Activated naive CD8-positive, alpha-beta T cell treated with anti-CD3 and anti-CD28 coated beads, Interleukin-2, amount 50 U/mL, for 24 hours (primary cell): ENCODE measurements at places on chromosomes 4 and X.
A peak's percentile ranks its signal among the peaks of the same experiment; 100 is the strongest.

GRCh38 chrX:31223817-31224216, 152.0 kb upstream of the FTHL17 start:
- H3K4me1 ChIP-seq = no peaks in the 10 kb centered on the region
- no peaks in the 10 kb centered on the region for H3K36me3 ChIP-seq
- H3K4me3 ChIP-seq = no peak overlapping the region

- H3K4me1 ChIP-seq = no peaks in the 10 kb centered on the region
- H3K27ac ChIP-seq = no peak overlapping the region
- no peaks in the 10 kb centered on the region for H3K27me3 ChIP-seq
- no peak overlapping the region for H3K4me3 ChIP-seq
These were observed 32.7 kb upstream of the MBTPS2 start for GRCh38 chrX:21806691-21807090.

GRCh38 chr4:13611283-13611842, 16.2 kb downstream of the BOD1L1 start:
- H3K36me3 ChIP-seq = peaks cover 56% of the 10 kb centered on the region
- H3K27ac ChIP-seq = no peak overlapping the region
- H3K4me3 ChIP-seq = no peak overlapping the region
- no peak for DNase-seq

DNA sequence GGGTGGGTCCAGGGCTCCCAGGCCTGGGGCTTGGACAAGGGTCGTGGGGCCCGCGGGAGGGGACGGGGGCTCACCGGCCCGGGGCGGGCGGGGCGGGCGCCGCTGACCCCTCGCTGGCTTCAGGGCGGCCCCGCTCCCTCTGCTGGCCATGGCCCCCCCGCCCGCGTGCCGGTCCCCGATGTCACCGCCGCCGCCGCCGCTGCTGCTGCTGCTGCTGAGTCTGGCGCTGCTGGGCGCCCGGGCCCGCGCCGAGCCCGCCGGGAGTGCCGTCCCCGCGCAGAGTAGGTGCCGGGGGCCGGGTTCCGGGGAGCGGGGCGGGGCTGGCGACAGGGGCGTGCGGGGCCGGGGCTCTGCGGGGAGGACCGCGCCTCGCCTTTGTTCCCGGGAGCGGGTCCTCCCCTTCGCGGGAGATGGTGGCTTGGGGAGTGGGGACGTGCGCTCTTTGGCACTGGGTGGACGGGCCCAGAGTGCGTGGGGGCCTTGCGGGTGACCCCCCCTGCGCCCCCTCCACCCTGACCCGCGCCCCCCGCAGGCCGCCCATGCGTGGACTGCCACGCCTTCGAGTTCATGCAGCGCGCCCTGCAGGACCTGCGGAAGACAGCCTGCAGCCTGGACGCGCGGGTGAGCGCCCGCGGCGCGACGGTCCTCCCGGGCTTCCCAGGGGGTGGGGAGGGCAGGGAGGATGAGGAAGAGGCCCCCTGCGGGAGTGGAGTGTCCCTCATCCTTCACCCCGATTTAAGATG, 16.8 kb upstream of the NAT8L start:
- peaks cover 5% of the 10 kb centered on the region for H3K4me1 ChIP-seq
- no peaks in the 10 kb centered on the region for H3K36me3 ChIP-seq
- no peak overlapping the region for H3K27ac ChIP-seq
- H3K4me3 ChIP-seq = peak overlapping the region; percentile 78

- no peak for DNase-seq
- H3K4me1 ChIP-seq = peaks cover 4% of the 10 kb centered on the region
- no peaks in the 10 kb centered on the region for H3K36me3 ChIP-seq
- no peak overlapping the region for H3K27ac ChIP-seq
- H3K27me3 ChIP-seq = peaks cover 2% of the 10 kb centered on the region
- H3K4me3 ChIP-seq = no peak overlapping the region
These were observed 101.3 kb downstream of the RTL5 start for GRCh38 chrX:72030431-72030830.

- no peak overlapping the region for H3K4me3 ChIP-seq
- DNase-seq = no peak
- no peaks in the 10 kb centered on the region for H3K27me3 ChIP-seq
- no peak overlapping the region for H3K27ac ChIP-seq
These were observed 21.6 kb upstream of the STIM2 start for GRCh38 chr4:26839016-26839415.

GRCh38 chr4:14132301-14132700, 504.8 kb upstream of the BOD1L1 start:
- peaks cover 3% of the 10 kb centered on the region for H3K27me3 ChIP-seq
- DNase-seq = no peak
- H3K4me3 ChIP-seq = no peak overlapping the region
- H3K27ac ChIP-seq = no peak overlapping the region
- H3K4me1 ChIP-seq = no peaks in the 10 kb centered on the region

- H3K4me1 ChIP-seq = peaks cover 5% of the 10 kb centered on the region
- peaks cover 15% of the 10 kb centered on the region for H3K27me3 ChIP-seq
- H3K36me3 ChIP-seq = no peaks in the 10 kb centered on the region
- H3K4me3 ChIP-seq = no peak overlapping the region
These were observed 17.4 kb downstream of the BBS12 start for GRCh38 chr4:122749704-122750454.

DNA sequence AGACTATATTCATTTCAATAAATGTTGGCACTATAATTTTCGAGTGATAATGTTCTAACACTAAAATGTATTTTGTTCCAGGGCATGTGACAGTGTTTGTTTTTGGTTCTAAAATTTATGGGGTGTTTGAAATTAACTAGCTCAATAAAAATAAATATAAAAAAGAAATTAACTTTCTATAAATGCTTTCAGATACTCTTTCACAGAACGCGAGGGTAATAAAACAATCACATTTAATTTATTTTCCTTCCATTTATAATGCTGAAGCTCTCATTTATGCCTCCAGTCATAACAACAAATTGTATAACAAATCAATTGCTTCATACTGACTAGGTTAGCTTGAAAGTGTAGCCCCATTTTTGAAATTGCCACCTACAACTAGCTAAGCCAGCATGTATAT, 122.4 kb upstream of the GPM6A start:
- peaks cover 2% of the 10 kb centered on the region for H3K27me3 ChIP-seq
- no peak overlapping the region for H3K27ac ChIP-seq
- H3K4me3 ChIP-seq = no peak overlapping the region
- DNase-seq = no peak

DNA sequence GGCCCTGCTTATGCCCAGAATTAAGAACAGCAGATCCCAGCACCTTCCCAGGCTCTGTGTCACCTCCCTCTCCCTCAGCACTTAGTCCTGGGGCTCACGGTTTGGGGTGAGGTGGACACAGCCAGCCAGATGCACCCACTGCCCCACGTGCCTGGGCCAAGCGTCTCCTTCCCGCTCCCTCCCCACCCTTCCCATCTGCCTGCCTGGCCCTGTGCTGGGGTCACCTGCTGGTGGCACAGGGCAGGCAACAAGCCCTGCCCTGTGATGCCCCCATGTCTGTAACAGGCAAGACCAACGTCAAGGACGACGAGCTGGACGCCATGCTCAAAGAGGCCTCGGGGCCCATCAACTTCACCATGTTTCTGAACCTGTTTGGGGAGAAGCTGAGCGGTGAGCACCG, 5.3 kb downstream of the MYL5 start:
- H3K36me3 ChIP-seq = no peaks in the 10 kb centered on the region
- peaks cover 21% of the 10 kb centered on the region for H3K4me1 ChIP-seq
- H3K27me3 ChIP-seq = no peaks in the 10 kb centered on the region
- DNase-seq = no peak
- no peak overlapping the region for H3K27ac ChIP-seq
- H3K4me3 ChIP-seq = no peak overlapping the region

- H3K4me3 ChIP-seq = no peak overlapping the region
- H3K36me3 ChIP-seq = no peaks in the 10 kb centered on the region
- no peaks in the 10 kb centered on the region for H3K4me1 ChIP-seq
- H3K27me3 ChIP-seq = peaks cover 6% of the 10 kb centered on the region
- DNase-seq = no peak
These were observed 79.8 kb upstream of the SMARCAD1 start for GRCh38 chr4:94127707-94128328.

DNA sequence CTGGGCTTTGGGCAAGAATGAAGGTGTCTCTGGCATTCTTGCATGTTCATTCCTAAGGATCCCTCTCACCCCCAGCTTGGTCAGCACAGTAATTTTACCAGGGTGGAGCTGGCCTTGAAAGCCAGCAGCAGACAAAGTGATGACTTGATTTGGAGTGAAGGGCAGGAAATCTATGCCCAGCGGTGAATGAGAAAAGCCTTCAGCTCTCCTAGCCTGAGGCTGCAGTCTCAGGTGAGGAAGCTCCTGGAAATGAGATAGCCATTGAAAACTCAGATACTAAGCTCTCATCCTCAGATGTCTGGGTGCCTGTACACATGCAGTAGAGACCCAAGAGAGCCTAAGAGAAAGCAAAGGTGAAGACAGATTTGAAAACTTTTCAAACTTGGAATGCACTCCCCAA, 10.7 kb upstream of the UCHL1 start:
- H3K27me3 ChIP-seq = peaks cover 7% of the 10 kb centered on the region
- no peaks in the 10 kb centered on the region for H3K36me3 ChIP-seq
- no peaks in the 10 kb centered on the region for H3K4me1 ChIP-seq
- DNase-seq = no peak

DNA sequence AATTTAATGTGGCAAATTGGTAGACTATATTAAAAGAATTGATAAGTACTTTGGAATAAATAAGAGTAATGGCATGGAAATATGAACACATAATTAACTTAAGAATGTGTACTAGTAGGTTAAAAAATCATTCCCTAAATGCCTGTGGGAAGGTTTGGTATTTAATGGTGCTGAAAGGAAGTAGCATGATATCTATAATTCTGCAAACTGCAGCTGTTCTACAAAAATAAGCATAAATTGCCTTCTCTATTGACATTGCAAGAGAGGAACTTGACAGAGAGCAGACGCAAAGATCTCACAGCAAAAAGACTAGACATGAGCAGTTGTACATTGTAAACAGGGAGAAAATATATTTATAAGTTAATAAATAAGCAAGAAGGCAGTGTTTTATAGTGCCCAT, 752.5 kb upstream of the PCDH10 start:
- no peak overlapping the region for H3K27ac ChIP-seq
- DNase-seq = no peak
- H3K4me3 ChIP-seq = no peak overlapping the region
- H3K27me3 ChIP-seq = no peaks in the 10 kb centered on the region

GRCh38 chrX:48028091-48028490, 21.3 kb downstream of the SPACA5 start:
- no peak for DNase-seq
- peaks cover 8% of the 10 kb centered on the region for H3K4me1 ChIP-seq
- H3K4me3 ChIP-seq = no peak overlapping the region
- no peaks in the 10 kb centered on the region for H3K27me3 ChIP-seq

GRCh38 chr4:41644915-41645295, 103.6 kb downstream of the PHOX2B start:
- H3K27me3 ChIP-seq = peaks cover 24% of the 10 kb centered on the region
- H3K4me1 ChIP-seq = no peaks in the 10 kb centered on the region
- no peak for DNase-seq
- no peaks in the 10 kb centered on the region for H3K36me3 ChIP-seq

- no peak overlapping the region for H3K27ac ChIP-seq
- no peak for DNase-seq
- no peaks in the 10 kb centered on the region for H3K4me1 ChIP-seq
- H3K27me3 ChIP-seq = no peaks in the 10 kb centered on the region
- no peaks in the 10 kb centered on the region for H3K36me3 ChIP-seq
These were observed 73.8 kb upstream of the MXD4 start for GRCh38 chr4:2335729-2336101.

DNA sequence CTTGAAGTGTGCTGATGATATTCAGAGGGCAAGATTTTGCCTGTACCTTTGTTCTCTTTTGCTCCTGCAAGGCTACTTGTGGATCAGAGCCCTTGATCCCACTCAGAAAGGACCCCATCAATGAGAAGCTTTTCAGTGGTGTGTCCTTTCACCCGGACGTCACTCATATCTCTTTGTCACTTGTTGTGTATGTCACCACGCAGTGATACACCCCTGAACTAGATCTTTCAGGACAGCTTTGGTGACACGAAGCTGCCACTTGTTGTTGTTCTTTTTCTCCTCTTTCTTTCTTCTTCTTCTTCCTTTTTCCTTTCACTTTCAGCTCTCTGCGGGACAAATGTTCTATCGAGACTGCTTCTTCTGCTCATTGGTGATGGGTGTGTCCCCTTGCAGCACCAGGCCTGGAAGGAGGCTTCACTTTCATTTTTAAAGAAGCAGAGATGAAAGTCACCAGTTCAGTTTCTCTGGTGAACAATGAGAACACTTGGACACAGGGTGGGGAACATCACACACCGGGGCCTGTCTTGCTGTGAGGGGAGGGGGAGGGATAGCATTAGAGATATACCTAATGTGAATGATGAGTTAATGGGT, 83.6 kb downstream of the NBDY start:
- H3K36me3 ChIP-seq = peaks cover 19% of the 10 kb centered on the region
- no peaks in the 10 kb centered on the region for H3K27me3 ChIP-seq
- DNase-seq = no peak
- H3K4me1 ChIP-seq = peaks cover 44% of the 10 kb centered on the region

DNA sequence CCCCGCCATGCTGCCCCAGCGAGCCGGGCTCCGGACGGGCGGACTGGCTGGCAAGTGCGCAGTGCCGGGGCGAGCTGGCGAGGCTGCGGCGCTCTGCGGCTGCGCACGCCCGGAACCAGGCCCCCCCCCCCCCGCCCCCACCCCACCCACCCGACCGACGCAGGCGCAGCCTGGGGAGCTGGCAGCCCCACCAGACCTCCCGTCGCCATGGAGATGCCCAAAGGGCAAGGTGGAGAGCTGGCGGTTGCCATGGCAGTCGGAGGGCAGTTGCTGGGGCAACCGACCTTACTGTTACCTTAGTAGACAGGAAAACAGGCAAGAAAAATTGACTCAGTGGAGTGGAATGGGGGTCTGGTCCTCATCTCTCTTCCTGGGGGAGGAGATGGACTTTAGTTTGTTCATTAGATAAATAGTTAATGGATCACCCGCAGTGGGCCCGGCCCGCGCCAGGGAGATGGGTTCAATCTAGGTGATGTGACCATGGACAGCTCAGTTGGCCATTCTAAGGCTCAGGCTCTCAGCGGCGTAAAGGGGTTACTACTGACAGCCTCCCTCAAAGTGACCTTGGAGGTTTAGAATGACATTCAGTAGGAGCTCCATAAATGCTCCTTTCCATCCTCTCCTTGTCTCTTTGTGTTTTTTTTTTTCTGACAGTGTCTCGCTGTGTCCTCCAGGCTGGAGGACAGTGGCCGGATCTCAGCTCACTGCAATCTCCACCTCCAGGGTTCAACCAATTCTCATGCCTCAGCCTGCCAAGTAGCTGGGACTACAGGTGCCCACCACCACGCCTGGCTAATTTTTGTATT, at the start of gene PCSK1N:
Gene PCSK1N, minus strand, starts transcription at position 87 of the 806 bp plus-strand sequence. Its CDS starts 78 bp downstream, at position 9.
- H3K4me1 ChIP-seq = peaks cover 16% of the 10 kb centered on the region
- H3K4me3 ChIP-seq = peak within 1 kb of the TSS; percentile 87
- H3K36me3 ChIP-seq = no peaks in the 10 kb centered on the region
- H3K27ac ChIP-seq = peak within 1 kb of the TSS; percentile 49

GRCh38 chr4:155667568-155668511, 1.2 kb downstream of the GUCY1A1 start:
- H3K4me3 ChIP-seq = peak overlapping the region; percentile 71
- H3K4me1 ChIP-seq = peaks cover 16% of the 10 kb centered on the region
- no peaks in the 10 kb centered on the region for H3K36me3 ChIP-seq
- no peak overlapping the region for H3K27ac ChIP-seq
